ENCODE measurements at places on chromosomes 1 and 21. TPM values are rescaled to one million over a fixed set of nuclear protein-coding genes. Genes with fewer than 3 reads are reported as not detected.

DNA sequence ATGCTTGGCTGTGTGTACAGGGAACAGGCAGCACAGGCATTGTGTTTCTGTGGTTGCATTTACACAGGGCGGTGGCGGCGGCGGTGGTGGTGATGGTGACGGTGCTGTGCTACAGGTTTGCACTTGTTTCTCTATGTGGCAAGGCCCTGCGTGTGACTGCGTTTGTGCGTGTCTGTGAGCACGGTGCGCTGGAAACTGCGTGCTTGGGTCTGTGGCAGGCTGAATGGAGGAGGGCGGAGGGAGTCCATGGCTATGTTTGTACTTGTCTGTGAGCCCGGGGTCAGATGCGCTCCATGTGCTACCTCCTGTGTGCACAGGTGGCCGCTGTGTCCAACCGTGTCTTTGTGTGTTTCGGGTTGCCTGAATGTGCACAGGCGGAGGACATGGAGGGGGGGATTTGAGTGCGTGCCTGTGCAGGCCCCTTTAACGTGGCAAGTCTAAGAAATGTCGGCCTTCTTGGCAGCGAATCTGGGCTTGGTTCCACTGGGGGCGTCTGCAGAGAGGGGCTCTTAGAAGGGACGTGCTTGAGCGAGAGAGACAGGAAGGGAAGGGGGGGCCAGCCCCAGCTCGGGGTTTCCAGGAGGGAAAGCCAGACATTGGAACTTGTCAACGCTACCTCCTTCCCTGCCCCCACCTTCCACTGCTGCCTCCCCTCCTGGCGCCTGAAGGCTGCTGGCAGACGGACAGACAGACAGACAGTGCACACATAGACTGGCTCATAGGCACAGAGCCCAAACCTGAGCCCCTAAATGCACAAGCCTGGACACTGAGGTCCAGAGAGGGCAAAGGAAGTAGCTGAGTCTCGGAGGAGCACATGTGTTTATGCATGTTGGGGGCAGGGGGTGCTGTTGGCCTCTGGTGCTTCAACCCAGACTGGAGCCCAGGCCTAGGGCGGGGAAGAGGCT, 32.7 kb upstream of the WASF2 start:
- peaks cover 23% of the 10 kb centered on the region for H3K4me1 ChIP-seq
- no peaks in the 10 kb centered on the region for H3K36me3 ChIP-seq
- no peak overlapping the region for H3K27ac ChIP-seq
- H3K27me3 ChIP-seq: no peaks in the 10 kb centered on the region

The KRTAP23-1 gene
- total RNA-seq: not detected

The RAP1GAP gene
- 104 TPM for total RNA-seq

The NGF gene
- total RNA-seq: 3.6 TPM

GRCh38 chr1:4022715-4023114, 122.6 kb upstream of the C1orf174 start:
- no peaks in the 10 kb centered on the region for H3K27me3 ChIP-seq
- H3K4me3 ChIP-seq: no peak overlapping the region
- no peak overlapping the region for H3K27ac ChIP-seq
- no peaks in the 10 kb centered on the region for H3K4me1 ChIP-seq
- H3K36me3 ChIP-seq: no peaks in the 10 kb centered on the region

- H3K27me3 ChIP-seq: no peaks in the 10 kb centered on the region
- no peak overlapping the region for H3K4me3 ChIP-seq
- H3K36me3 ChIP-seq: no peaks in the 10 kb centered on the region
- no peak for DNase-seq
Measured at GRCh38 chr1:3275471-3276340, 178.8 kb upstream of the ARHGEF16 start.

The S100A8 gene
- total RNA-seq: not detected

GRCh38 chr1:145956781-145957442, 905 bp downstream of the LIX1L start:
- peak; percentile 44 for DNase-seq
- H3K36me3 ChIP-seq: no peaks in the 10 kb centered on the region

- no peaks in the 10 kb centered on the region for H3K36me3 ChIP-seq
- peaks cover 8% of the 10 kb centered on the region for H3K4me1 ChIP-seq
- no peak overlapping the region for H3K27ac ChIP-seq
- no peak for DNase-seq
- no peaks in the 10 kb centered on the region for H3K27me3 ChIP-seq
Measured at GRCh38 chr1:217063172-217063908, 340.1 kb upstream of the ESRRG start.

GRCh38 chr21:33644383-33645074, 2.2 kb downstream of the ITSN1 start:
- peaks cover 23% of the 10 kb centered on the region for H3K4me1 ChIP-seq
- peak overlapping the region; percentile 89 for H3K27ac ChIP-seq
- DNase-seq: no peak
- H3K36me3 ChIP-seq: no peaks in the 10 kb centered on the region

The MCOLN2 gene
- total RNA-seq: not detected

The MX2 gene
- 12.2 TPM for total RNA-seq

The S100A7 gene
- total RNA-seq: not detected
